GM18507 (cell line): ENCODE measurements at places on chromosomes 2 and 18.

GRCh38 chr2:86028766-86029381 is 76.8 kb downstream of the POLR1A start:
- DNase-seq, result no peak

DNA sequence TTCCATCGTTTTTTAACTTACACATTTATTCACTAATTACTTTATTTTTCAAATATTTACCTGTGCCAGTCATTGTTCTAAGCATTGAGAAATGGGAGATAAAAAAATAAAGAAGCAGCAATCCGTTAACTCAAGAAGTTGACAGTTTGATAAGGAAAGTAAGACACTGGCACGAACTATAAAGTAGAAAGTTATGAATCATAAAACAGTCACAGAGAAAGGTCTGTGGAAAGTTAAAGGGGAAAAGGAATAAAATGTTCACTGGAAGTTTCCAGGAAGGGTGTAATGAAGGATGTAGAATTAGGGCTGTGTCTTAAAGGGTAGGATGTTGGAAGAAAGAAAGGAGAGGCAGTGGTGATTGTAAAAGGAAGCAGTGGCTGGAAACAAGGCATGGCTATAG is 118.9 kb downstream of the RDH14 start:
- no peak for DNase-seq

DNA sequence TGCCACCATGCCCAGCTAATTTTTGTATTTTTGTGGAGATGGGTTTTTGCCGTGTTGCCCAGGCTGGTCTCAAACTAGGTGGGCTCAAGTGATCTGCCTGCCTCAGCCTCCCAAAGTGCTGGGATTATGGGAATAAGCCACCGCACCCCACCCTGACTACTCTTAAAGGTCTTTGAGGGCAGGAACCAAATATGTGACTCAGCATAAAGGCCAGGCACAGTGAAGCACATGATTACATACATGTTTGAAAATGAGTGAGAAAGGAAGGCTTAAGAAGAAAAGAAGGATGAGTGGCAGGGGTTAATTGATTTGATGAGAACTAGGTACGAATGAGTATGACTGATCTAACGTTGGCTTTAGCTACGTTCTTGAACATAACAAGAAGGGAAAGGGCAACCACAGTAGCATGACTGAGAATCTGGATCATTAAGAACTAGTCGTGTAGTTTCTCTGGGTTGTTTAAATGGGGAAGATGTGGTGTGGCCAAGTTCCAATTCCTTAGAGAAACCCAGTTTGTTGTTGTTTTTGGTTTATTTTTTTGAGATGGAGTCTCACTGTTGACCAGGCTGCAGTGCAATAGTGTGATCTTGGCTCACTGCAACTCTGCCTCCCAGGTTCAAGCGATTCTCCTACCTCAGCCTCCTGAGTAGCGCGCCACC is 6.8 kb downstream of the RESP18 start:
- no peak for DNase-seq

GRCh38 chr2:206482123-206482522 is 38.8 kb downstream of the ADAM23 start:
- no peak for DNase-seq

- no peak for DNase-seq
Observed at GRCh38 chr2:233033672-233034071, 1.2 kb downstream of the NEU2 start.

GRCh38 chr18:36465970-36466369 is 168.5 kb downstream of the FHOD3 start:
- DNase-seq, result no peak

- no peak for DNase-seq
Observed at GRCh38 chr18:23356915-23357601, 96.0 kb upstream of the RIOK3 start.

- no peak for DNase-seq
Observed at GRCh38 chr2:172339371-172340010, 87.9 kb upstream of the ITGA6 start.

DNA sequence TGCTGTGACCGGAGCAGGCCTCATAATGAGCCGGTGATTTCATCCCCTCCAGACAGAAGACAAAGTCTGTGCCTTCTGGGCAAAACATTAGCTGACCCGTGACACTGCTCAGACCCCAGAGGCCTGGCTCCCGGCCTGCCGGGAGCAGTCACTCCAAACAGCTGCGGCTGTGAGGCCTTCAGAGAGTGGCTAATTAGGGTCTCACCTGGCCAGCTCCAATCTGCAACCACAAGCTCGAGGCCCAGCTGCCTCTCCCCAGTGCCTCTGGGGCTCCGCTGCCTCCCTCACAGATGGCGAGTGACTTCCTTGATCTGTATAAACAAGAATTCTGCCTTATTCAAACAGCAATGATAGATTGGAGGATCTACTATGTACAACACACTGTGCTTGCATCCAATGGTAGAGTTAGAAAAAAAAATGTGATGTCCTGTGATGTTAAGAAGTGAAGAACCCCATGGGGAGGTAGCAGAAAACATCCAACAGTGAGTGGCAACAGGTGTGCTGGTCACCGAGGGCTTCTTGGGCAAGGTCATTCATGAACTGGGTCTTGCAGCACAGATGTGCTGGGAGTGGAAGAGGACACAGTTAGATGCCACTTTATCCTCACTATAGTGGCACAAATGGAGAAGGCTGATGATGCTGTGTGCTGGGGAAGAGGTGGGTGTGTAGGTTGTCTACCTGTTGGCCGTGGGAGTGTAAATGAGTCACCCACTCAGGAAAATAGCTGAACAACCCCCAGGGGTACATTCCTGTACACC is 98.2 kb upstream of the ASAP2 start:
- DNase-seq, result no peak

DNA sequence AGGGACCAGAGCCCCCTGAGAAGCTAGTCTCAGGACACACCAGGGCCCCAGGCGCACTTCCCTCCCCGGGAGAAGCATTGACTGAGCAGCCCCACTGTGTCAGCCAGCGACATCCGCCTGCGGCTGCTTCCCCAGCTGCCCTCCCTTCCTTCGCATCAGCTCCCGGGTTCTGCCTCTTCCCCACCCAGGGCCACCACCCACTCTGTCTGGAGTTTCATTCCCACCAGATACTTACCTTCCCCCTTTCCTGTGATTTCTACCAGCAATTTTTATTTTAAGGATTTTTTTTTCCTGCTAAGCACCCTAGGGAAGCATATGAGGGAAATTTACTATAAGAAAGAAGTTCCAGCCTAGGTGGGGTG is 99.2 kb downstream of the SMAD7 start:
- DNase-seq, result no peak

DNA sequence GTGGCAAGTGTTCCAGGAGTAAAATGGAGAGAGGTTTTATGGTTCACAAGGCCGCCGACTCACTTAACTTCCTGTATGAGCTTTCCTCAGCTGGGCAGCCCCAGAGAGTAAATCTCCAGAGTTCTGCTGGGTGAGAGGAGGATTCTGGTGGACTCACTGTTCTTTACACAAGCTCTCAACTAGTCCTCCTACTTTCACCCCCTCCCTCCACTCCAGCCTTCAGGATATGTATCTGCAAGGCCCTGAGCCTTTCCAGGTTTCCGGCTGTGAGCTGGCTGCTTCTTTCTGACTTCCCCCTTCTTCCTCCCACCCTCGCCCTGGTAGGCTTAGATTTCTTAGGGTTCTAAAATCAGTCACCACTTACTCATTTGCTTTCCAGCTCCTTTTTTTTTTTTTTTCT is 34.0 kb downstream of the EML6 start:
- DNase-seq, result no peak

DNA sequence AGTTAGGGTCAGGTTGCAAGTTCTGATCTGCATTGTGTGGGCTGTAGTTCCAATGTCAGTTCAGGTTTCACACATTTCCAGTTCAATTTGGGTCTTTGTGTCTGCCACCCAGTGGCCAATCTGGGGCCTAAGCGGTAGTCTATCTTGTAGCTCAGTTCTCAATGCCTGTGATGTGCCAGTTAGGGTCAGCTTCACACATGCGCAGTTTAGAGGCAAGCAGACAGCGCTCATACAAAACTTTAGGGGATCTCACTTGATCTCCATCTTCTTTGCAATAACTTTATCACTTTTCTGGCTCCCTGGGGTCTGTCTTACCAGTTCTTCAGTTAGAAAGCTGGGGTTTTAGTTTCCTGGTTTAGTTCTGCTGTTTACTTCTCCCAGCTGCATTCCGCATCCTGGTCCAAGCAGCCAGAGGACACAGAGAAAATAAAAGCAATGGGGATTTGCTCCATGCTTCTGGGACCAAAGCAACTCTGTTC is 11.0 kb upstream of the ZNF24 start:
- DNase-seq, result no peak

- DNase-seq, result no peak
Observed at GRCh38 chr2:13056259-13056843, 339.6 kb downstream of the TRIB2 start.

DNA sequence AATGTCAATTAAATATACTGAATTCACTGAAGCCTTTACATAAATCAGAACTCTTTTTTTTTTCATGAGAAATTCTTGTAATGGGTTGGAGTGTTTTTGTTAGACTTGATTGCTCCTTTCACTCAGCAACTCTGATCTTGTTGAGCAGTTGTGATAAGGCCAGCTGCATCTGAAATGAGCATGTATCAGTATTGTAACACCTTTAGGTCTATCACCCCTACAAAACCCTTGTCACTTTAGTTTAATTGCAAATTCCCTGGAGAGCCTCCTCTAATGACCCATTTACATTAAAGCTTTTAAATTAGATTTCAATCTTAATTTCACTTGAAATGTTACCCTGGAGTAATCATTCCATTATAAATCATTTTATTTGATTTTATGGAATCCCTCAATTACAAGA is 346.8 kb upstream of the TCF4 start:
- DNase-seq, result no peak
